Peyer's patch (tissue), 4 donors: ENCODE measurements at places on chromosomes 12 and 14. TPM values are rescaled to one million over a fixed set of nuclear protein-coding genes. Genes with fewer than 3 reads are reported as not detected.

The SYT1 gene
- 1.4 TPM for total RNA-seq

DNA sequence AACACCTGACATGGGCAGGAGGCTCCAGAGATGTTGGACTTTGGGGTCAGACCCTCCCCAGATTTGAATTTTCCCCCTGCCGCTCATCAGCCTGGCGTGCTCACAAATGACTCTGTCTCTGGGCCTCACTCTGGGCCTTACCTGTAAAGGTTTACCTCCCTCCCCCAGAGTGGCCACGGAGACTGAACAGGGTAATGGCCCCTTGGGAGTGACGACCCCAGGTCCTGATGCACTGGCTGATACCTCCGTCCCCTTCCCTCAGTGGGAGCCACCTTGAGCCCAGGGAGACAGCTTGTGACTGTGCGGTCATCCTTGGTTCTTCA lies 7.0 kb downstream of the SLC25A29 start:
- no peak overlapping the region for H3K4me3 ChIP-seq
- H3K4me1 ChIP-seq: peaks cover 37% of the 10 kb centered on the region
- H3K36me3 ChIP-seq: no peaks in the 10 kb centered on the region
- no peak overlapping the region for H3K27ac ChIP-seq
- no peaks in the 10 kb centered on the region for H3K27me3 ChIP-seq
- DNase-seq: no peak

The SLC2A14 gene
- total RNA-seq: not detected

GRCh38 chr12:89669197-89669596 lies 39.4 kb downstream of the ATP2B1 start:
- peaks cover 8% of the 10 kb centered on the region for H3K4me1 ChIP-seq
- no peak overlapping the region for H3K27ac ChIP-seq
- DNase-seq: no peak
- no peaks in the 10 kb centered on the region for H3K36me3 ChIP-seq
- no peaks in the 10 kb centered on the region for H3K27me3 ChIP-seq

The PPP4R4 gene
- total RNA-seq: not detected

The PRPH gene
- not detected for total RNA-seq

GRCh38 chr12:39032448-39032847 lies 127.1 kb upstream of the CPNE8 start:
- H3K27ac ChIP-seq: no peak overlapping the region
- H3K4me3 ChIP-seq: no peak overlapping the region
- H3K36me3 ChIP-seq: no peaks in the 10 kb centered on the region
- H3K4me1 ChIP-seq: no peaks in the 10 kb centered on the region
- no peaks in the 10 kb centered on the region for H3K27me3 ChIP-seq

DNA sequence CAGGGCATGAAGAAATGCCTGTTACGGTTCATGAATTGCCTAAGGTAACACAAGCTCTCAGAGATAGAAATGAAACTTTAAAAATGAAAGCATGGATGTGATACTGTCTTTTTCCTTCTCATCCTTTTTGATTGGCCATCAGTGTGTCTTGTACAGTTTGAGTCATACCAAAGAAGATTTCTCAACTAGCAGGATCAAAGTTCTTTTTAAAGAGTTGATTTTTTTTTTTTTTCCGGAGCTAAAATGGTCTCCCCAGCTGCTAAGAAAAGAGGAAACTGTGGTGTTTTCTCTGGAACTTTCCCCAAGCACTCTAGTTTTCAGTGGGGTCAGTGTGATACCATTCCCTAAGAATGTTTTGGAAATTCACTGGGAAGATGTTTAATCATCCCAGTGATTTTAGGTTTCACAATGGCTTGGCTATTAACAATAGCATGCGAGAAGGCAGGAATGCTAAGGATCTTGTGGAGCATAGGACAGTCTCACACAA lies 105.0 kb downstream of the ETNK1 start:
- H3K27me3 ChIP-seq: no peaks in the 10 kb centered on the region
- H3K27ac ChIP-seq: no peak overlapping the region
- H3K4me1 ChIP-seq: no peaks in the 10 kb centered on the region
- no peak overlapping the region for H3K4me3 ChIP-seq

GRCh38 chr14:68979722-68980451 lies 785 bp upstream of the ACTN1 start:
- H3K27ac ChIP-seq: peak overlapping the region; percentile 89
- H3K36me3 ChIP-seq: no peaks in the 10 kb centered on the region
- DNase-seq: no peak
- no peaks in the 10 kb centered on the region for H3K27me3 ChIP-seq

DNA sequence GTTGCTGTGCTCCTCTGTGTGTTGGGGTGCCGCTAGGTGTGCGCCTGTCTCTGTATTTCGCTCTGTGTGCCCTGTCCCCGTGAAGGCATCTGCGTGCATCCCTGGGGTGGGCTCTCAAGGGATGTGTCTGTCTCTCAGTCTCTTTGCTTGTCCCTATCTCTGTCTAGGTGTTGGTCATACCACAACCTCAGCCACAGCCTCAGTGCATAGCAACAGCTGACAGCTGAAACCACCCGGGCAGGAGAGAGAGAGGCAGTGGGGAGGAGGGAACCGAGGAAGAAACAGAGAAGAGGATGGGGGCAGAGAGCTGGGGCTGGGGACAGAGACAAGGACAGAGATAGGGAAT lies 953 bp upstream of the NXPH4 start:
- H3K4me3 ChIP-seq: peak overlapping the region; percentile 53
- H3K27me3 ChIP-seq: peaks cover 54% of the 10 kb centered on the region
- no peak overlapping the region for H3K27ac ChIP-seq

The GPR84 gene
- total RNA-seq: not detected

DNA sequence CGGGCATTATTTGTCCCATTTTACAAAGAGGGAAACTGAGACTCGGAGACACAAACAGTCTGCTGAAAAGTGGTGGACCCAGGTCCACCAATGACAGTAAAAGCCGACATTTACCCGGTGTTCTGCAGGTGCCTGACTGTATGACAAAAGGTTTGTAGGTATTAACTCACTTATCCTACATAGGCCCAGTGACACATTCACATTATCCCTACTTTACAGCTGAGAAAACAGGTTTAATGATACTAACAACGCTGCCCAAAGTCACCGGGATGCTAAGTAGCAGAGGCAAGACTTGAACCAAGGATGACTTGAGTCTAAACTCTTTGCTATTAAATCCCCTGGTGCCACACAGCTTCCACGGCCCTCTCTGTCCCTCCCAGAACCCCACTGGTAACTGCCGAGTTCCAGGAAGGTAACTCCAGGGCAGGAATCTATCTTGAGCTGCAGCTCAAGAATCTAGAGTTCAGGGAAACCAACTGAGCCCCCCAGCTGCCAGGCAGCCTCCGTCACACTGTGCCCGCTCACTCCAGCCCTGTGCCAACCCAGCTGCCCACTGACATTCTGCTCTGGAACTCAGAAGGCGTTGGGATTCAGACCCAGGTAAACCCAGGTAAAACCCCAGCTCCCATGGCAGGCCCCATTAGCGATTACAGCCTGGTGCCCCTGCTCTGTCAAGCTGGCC lies 33.7 kb downstream of the SYNE3 start:
- no peaks in the 10 kb centered on the region for H3K36me3 ChIP-seq
- H3K4me3 ChIP-seq: no peak overlapping the region
- H3K27me3 ChIP-seq: no peaks in the 10 kb centered on the region
- no peak for DNase-seq
- peak overlapping the region; percentile 40 for H3K27ac ChIP-seq

DNA sequence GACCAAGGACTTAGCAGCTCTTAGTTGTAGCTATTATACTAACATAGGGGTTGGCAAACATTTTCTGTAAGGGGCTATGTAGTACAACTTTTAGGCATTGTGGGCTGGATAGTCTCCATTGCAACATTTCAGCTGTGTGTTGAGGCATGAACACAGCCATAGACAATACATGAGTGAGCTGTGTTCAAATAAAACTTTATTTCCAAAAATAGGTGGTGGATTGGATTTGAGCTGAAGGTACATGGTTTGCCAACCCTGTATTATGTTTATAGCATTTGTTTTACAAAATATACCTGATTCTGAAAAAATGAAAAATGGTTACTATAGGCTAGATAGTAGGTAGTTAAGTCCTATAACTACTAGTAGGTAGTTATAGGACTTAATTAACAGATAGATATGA lies 40.5 kb downstream of the ETNK1 start:
- no peaks in the 10 kb centered on the region for H3K27me3 ChIP-seq
- H3K4me3 ChIP-seq: no peak overlapping the region
- DNase-seq: no peak
- no peaks in the 10 kb centered on the region for H3K4me1 ChIP-seq

- no peaks in the 10 kb centered on the region for H3K4me1 ChIP-seq
- H3K27me3 ChIP-seq: no peaks in the 10 kb centered on the region
- no peaks in the 10 kb centered on the region for H3K36me3 ChIP-seq
- H3K4me3 ChIP-seq: no peak overlapping the region
Observed at GRCh38 chr12:1640328-1641234, 11.6 kb downstream of the WNT5B start.

The CCDC177 gene
- not detected for total RNA-seq

DNA sequence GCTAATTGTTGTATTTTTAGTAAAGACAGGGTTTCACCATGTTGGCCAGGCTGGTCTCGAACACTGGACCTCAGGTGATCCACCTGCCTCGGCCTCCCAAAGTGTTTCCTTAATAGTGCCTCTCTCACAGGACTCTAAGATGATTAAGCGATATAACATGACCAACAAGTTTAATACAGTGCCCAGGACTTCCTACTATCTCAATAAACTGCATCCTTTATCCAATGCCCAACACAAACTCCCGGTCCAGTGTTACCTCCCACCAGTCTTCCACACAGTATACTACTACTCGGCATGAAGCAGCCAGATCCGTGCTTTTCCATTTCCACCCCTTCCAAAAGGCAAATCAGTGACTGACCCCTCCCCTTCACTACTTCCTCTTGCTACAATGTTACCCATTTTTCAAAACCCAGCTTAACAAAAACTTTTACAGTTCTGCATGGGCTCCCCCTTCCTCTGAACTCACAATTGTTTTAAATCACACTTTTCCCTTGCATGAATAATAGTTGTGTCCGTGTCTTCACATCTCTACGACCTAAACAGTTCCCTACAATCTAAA lies 900 bp downstream of the NOP2 start:
- no peaks in the 10 kb centered on the region for H3K4me1 ChIP-seq
- H3K27me3 ChIP-seq: no peaks in the 10 kb centered on the region
- H3K27ac ChIP-seq: no peak overlapping the region
- peak overlapping the region; percentile 63 for H3K4me3 ChIP-seq
- no peak for DNase-seq

The CTSG gene
- total RNA-seq: 2.0 TPM

- DNase-seq: no peak
- H3K4me1 ChIP-seq: no peaks in the 10 kb centered on the region
- no peaks in the 10 kb centered on the region for H3K27me3 ChIP-seq
- H3K4me3 ChIP-seq: no peak overlapping the region
- no peaks in the 10 kb centered on the region for H3K36me3 ChIP-seq
Observed at GRCh38 chr12:4833524-4833923, 76.2 kb upstream of the KCNA1 start.

The PMCH gene
- total RNA-seq: not detected

- H3K4me3 ChIP-seq: no peak overlapping the region
- peaks cover 21% of the 10 kb centered on the region for H3K36me3 ChIP-seq
- H3K27me3 ChIP-seq: no peaks in the 10 kb centered on the region
- DNase-seq: no peak
- no peak overlapping the region for H3K27ac ChIP-seq
Observed at GRCh38 chr14:95440951-95441350, 75.5 kb downstream of the SYNE3 start.

DNA sequence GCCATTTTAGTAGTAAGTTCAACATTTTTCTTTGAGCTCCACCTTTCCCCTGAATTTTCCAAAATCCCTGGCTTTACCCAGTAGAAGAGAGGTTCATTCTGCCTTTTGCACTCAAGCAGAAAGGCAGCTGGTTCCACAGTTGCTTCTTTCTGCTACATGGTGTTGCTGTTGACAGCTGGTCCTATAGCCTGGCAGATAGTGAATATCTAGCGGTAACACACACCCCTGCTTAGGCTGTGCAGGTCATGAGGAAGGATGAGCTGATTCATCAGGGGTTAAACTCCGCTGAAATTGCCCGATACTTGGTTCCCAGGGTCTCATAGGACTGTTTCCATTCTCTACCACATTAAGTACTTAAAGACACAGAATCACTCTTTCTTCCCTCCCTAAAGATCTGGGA lies 62.4 kb downstream of the PUS7L start:
- H3K27me3 ChIP-seq: no peaks in the 10 kb centered on the region
- DNase-seq: no peak
- H3K4me1 ChIP-seq: no peaks in the 10 kb centered on the region

The NEUROD4 gene
- not detected for total RNA-seq

DNA sequence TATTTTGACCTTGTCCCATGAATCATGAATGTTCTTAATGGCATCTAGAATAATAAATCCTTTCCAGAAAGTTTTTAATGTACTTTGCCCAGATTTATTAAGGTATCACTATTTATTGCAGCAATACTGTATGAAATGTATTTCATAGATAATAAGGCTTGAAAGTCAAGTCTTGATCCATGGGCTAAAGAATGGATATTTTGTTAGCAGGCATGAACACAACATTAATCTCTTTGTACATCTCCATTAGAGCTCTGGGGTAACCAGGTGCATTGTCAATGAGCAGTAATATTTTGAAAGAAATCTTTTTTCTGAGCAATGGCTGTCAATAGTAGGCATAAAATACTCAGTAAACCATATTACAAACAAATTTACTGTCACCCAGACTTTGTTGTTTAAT lies 141.6 kb upstream of the RPL10L start:
- no peaks in the 10 kb centered on the region for H3K36me3 ChIP-seq
- H3K27me3 ChIP-seq: no peaks in the 10 kb centered on the region
- no peak overlapping the region for H3K4me3 ChIP-seq
- H3K4me1 ChIP-seq: no peaks in the 10 kb centered on the region
- no peak for DNase-seq
- no peak overlapping the region for H3K27ac ChIP-seq

DNA sequence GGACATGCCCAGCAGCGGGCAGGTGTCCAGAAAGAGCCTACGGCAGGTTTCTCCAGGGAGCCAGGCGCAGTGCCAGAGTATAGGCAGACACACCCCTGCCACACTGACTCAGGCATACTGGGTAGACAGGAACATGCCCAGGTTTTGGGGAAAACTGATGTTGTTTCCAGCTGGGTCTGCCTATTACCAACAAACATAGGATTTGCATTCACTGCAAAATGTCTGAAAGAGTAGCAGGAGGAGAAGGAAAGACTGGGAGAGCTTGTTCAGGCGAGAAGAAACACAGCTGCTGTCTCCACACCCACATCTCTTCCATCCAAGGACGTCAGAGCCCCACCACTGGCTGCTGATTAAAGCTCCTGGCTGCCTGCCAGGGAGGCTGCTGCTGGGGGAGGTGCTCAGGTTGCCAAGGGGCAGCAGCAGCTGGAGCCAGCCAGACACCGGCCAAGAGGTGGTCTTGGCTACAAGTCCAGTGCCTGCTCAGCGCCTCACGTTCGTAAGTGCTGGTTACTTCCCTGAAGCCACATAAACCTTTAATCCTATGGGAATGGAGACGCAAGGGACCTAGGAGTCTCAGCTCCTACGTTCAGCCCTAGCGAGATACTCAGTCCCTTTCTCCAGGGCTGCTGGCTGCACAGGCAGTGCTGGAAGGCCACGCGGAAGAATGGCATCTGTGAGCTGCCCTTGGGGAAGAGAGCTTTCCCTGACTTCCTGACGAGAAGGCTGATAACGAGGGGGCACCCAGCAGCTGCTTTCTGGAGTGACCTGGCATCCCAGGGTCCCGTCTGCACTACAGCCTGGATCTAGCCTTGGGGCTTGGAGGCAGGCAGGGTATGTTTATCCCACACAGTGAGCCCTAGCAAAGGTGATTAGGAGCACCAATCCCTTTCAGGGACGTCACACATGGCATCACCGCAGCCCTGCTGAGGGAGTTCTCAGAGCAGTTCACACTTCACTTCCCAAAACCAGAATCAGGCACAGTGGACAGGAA lies 58.1 kb downstream of the PLEKHG3 start:
- H3K4me1 ChIP-seq: peaks cover 9% of the 10 kb centered on the region
- no peaks in the 10 kb centered on the region for H3K36me3 ChIP-seq
- no peak overlapping the region for H3K27ac ChIP-seq
